T-helper 9 cell (primary cell): ENCODE measurements at places on chromosomes 13 and 19.

GRCh38 chr19:18987456-18987855, 45.9 kb downstream of the SUGP2 start:
- DNase-seq = no peak

DNA sequence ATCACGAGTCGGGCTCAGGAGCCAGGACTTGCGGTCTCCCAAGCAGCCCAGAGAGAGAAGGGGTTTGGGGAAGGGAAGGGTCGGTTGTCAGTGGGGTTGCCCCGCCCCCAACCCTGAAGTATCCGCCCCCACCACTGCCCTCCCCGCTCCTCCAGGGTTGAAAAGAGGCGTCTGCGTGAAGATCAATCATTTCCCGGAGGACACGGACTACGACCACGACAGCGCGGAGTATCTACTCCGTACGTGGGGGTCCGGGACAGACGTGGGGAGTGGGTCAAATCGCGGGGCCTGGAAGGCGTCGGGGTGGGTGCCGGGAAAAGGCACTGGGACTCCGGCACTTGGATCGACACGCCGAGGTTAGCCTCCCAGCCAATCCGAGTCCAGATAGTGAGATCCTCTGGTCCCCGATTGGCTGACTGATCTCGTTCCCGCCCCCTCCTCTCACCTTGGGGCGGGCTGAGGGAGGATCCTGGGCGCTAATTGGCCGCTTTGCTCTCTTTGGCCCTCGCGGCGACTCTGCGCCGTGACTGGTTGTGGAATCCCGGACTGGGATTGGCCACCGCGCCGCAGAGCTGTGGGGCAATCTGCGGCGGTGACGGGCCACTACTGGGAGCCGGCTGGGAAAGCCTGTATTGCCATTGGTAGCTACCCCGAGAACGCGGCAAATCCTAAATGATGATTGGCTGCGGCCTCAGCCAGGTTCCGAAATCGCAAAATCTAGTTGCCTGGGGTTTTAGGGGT, 13.3 kb upstream of the CACNG6 start:
- no peak for DNase-seq

DNA sequence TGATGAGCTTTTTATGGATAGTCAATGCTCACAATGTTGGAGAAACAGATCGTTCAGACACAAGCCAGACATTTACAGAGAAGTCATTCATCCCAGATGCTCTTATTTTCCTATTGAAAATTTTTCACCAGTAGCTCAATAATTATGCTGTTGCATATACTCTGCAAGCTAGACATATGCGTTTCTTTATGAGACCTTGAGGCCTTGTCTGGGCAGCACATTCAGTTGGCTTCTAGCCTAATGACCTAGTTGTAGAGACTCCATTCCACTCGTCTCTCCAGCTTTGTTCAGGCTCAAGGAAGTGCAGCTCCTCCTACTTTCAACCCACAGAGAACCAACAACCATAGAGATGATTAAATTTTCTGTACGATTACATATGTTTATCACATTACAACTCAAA, 237.7 kb downstream of the MZT1 start:
- no peak for DNase-seq

DNA sequence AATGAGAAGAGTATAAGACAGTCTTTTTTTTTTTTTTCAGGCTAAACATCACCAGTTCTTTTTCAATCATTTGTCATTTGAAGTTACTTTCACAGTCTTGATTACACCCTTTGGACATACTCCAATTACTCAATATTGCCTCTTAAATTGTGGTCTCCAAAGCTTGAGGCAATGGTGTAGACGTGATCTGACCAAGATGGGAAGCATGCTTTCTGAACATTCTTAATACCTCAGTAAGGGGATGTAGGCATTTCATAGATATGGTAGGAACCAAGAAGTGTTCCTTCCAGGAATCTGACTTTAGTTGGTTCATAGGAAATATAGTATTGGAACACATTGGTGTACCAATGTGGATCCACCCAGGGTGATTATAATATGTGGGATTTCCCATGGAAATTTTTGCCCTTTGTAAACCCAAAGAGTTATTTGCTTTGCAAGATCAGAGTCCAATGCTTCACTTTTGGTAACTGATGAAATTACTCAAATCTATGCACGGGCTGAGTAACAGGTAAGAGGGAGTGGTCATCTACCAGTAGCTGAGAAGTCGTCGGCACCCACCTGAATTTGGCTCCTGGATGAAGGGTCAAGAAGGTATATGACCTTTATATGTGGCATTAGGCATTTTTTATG, 62.2 kb downstream of the ERCC5 start:
- no peak for DNase-seq

- DNase-seq = no peak
Observed at GRCh38 chr19:56253737-56254136, 18.8 kb upstream of the EDDM13 start.
